ENCODE measurements at places on chromosomes 7 and 10. TPM values are rescaled to one million over a fixed set of nuclear protein-coding genes. Genes with fewer than 3 reads are reported as not detected.

Gene UNCX
- not detected for polyA plus RNA-seq

Gene MMP21
- polyA plus RNA-seq = not detected

Gene TYW1
- polyA plus RNA-seq = 4.0 TPM

Gene LRRN3
- polyA plus RNA-seq = 457 TPM

Gene ZNF786
- polyA plus RNA-seq = 0.29 TPM

Gene KCNIP2
- polyA plus RNA-seq = 1.3 TPM

Gene CNTNAP2
- 21.3 TPM for polyA plus RNA-seq

Gene AKR1C4
- polyA plus RNA-seq = not detected

Gene SPDYE1
- polyA plus RNA-seq = 0.11 TPM

Gene ZNF804B
- 0.08 TPM for polyA plus RNA-seq

Gene RAB18
- 241 TPM for polyA plus RNA-seq

Gene CTAGE15
- not detected for polyA plus RNA-seq
